ENCODE measurements at places on chromosomes 11 and 22.

DNA sequence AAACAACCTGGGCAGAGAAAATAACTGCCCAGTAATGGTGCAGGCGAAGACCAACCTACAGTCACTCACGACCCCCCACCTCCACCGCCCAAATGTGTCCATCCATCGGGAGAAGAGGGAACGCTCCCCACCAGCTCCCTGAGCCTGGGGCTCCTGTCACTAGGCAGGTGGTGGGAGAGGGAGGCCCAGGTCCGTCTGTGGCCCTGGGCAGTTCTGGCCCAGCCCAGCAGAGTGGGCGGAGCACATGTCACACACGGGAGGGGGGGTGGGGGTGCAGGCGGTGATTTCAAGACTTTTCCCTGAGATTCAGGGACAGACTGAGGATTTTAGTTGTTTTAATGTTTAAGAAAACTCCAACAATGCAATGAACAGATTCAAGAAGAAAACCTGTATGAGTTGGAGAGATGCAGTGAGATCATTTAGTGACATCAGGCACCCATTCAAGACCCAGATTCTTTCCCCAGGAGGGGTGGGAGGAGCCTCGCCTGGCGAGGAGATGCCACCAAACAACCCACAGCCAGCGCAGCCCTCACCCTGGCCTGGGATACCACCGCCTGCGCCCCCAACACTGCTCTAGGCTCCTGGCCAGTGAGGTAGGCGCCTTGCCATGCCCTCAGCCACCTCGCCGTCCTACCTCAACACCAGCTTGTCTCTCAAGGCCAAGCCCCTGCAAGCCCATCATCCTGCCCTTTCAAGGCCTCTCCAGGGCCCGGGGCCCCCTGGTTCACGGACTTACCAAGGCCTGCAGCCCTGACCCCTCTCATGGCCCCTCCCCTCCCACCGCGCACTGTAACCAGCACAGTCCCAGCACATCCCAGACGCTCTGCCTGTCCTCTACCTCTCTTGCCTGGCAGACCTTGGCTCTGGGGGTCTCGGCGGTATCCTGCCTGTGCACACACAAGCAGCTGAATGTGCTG, 36.8 kb downstream of the TBX1 start:
- no peak for DNase-seq

GRCh38 chr22:39362271-39362670, 12.5 kb downstream of the SYNGR1 start:
- no peak for DNase-seq

DNA sequence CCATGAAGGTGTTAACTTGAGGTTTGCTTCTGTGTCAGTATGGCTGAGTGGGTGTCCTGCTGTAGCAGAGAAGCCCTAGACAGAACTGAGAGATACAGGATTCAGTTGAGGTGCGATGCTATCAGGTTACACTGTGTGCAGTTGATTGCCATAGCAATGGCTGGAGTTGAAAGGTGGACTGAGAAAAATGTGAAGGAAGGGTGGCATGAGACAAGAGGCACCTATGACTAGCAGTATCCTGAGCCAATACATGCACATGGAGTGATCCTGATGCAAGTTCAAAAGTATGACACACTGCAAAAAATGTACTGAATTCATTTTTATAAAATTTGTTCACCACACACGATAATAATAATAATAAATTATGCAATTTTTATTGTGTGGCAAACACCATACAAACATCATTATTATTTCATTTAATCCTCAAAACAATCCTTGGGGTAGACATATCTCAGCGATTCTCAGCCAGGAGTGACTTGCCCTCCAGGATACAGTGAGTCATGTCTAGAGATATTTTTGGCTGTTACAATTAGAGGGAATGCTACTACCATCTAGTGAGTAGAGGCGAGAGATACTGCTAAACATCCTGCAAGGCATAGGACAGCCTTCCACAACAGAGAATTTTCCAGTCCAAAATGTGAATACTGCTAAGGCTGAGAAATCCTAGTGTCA, 3.9 kb upstream of the PIWIL4 start:
- no peak for DNase-seq

- no peak for DNase-seq
Observed at GRCh38 chr22:43740587-43741270, 71.4 kb downstream of the EFCAB6 start.

DNA sequence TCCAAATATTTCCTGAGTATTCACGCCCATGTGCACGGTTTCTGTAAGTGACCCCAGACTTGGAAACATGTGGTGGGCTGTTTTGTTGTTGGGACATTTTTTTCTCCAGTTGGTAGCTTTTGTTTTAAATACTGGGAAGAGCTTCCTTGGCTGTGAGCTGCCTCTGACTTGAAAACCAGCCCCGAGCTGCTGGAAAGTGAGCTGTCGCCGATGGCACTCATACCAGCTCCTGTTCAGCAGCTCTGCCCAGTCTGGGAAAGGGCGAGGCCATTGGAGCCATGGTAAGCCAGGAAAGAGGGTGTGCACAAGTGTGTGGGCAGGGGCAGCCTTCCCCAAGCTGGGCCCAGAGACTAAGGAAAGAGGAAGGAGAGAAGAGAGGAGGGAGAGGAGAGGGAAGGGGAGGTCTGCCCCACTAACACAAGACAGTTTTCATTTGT, 3.2 kb upstream of the FLI1 start:
- no peak for DNase-seq

GRCh38 chr11:73263640-73264039, 8.5 kb upstream of the P2RY6 start:
- no peak for DNase-seq

GRCh38 chr22:29524442-29525191, 28.9 kb downstream of the THOC5 start:
- no peak for DNase-seq

- DNase-seq = no peak
Observed at GRCh38 chr11:45395947-45396346, 109.8 kb upstream of the SYT13 start.

DNA sequence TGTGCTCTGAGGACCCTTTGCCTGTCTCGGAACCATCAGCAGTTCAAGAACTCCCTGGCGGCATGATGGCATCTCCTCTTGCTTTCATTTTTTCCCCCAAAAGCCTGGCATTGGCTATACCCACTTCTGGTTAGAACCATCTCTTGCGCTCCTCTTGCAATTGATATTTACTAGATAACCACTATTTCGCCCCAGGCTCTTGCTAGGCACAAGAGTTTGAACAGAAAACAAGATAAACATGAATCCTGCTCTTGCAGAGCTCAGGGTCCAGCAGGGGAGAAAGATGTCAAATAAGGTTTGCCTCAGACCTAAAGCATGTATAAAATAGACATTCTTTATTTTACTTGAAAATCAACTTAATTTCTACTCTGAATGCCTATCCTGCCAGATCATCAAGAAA, 33.1 kb downstream of the SLCO2B1 start:
- no peak for DNase-seq
